ENCODE measurements at places on chromosomes 4 and X.

GRCh38 chrX:31629195-31629594 is 557.4 kb upstream of the FTHL17 start:
- no peak for DNase-seq

- DNase-seq = no peak
Observed at GRCh38 chr4:151021637-151022334, 6.7 kb upstream of the LRBA start.

DNA sequence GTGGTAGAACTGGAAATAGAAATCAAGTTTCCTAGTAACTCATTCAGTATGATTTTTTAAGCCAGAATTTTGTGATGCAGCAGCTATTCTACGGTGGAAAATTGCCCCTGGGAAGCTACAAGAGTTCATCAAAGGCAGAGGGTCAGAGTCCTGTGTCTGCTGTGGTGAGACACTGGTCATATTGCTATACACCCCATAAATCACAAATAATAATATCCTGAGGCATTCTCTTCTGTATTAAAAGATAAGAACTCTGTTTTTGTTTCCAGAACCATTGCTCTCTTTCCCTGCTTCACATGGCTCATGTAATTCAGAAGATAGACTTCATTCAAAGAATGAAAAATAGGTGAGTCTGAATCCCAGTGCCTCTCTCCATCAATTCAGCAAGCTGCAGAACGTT is 188.8 kb upstream of the NOCT start:
- no peak for DNase-seq

DNA sequence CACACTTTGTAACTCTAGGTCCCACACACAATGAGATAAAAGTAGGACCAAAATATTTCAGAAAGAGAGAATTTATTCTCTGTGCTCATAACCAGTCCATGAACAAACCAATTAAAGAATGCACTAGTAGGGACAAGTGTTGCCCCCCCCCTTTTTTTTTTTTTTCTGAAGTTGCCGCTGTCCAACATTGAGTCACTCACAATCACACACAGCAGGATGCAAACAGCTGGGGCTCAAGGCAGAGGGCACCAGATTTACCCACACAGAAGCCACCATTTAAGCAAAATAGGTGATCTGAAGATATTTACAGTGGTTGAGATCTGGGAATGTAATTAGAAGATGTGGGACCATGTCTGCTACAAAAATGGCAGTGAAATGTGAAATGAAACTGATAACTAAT is 850.9 kb upstream of the SLIT2 start:
- no peak for DNase-seq

DNA sequence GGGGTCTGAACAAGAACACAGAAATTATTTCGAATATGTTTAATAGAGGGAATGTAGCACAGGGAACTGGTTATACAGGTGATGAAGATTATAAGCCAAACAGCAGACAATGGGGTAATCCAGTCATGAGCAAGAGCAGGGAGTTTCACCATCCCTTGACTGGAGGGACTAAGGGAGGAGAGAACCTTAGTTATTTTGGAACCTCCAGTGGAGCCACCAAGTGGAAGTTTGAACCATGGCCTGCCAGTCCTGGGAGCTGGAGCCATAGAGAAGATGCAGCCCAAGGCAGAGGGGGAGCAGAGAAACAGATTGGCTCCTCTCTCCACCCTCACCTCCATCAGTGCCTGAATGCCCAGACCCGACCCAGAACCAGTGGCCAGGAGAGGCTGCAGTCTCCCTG is 264.6 kb upstream of the RASGEF1B start:
- DNase-seq = no peak

- no peak for DNase-seq
Observed at GRCh38 chr4:77877771-77878565, 15.3 kb downstream of the MRPL1 start.

DNA sequence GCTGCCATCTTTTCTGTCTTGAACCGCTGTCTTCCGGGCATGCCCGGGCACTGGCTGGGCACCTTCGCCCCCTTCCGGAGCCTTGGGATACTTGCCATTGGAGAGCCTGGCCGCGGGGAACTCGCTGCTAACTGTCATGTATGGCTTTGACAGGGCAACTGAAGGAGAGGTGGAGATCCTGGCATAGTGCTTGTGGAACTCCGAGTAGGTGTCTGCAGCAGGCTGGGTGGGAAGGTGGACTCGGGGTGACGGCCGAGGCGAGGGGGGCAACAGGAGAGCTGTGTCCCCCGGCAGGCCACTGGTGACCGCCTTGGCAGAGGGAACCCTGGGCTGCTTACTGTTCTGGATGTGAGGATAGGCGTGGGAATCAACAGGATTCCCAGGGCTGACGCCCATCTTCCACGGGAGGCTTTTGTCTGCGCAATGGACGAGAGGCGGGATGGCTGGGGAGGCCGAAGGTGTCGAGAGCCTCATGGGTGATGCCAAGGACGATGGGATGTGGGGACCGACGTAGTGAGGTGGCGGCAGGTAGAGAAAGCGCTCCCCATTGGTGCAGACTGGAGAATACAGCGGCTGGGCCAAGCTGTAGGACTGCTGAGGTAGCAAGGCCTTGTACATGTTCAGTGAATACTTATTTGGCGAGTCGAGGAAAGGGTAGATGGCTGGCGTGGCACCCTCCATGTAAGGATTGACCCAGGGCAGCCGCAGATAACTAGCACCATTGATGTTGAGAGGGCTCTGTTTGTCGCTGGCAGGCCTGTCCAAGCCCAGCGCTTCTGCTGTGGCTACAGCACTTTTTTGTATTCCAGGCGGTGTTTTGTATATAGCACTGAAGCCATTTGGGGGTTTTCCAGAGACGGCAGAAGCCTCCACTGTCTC is 23.4 kb downstream of the BCOR start:
- no peak for DNase-seq

DNA sequence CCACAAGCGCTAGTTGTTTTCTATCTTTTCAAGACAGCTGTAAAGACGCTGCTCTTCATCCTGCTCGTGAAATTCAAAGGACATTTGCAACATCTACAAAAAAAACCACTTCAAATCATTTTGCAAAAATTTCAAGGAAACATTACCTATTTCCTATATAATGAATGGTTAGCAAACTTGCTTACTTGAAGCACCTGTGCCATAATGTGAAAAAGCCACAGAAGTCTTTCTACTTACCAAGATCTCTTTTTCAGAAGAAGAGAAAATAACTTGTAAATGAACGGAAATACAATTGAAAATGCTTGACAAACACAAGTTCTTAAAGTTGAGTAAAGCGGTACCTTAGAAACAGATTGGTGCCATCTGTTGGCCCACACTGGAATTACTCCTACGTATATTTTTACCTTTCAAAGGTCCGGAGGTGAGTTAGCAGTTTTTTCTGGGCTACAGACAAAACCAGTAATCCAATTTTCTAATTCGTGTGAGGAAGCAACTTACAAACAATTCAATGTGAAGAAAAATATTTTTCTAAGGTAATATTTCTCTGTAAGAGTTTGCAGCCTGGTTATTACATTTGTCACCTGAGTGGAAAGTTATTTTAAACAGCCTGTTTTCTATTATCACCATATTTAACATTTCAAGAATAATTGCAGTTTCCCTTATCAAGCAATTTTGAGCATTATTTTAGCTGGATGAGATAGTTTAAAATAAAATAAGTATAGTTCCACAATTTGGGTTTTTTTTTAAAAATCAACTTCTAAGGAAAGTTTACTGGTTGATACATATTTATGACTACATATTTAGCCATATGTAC is at the start of gene TLR6:
Gene TLR6 (minus strand): TSS at position 294 of the 814 bp plus-strand sequence. CDS start 27,344 bp downstream, outside the sequence.
- DNase-seq = no peak

DNA sequence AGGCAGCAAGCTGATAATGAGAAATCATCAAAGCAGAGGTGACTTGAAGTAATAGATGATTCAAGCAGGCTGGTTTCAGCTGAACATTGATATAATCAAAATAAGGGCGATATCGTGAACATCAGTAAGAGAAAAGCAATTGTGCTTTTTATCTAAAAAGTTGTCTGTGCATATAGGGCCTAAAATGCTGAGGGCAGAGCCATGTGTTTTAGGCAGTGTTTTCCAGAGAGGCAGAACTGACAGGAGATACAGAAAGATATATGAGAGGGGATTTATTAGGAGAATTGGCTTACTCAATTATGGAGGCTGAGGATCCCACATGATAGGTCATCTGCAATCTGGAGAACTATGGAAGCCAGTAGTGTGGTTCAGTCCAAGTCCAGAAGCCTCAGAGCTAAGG is 136.5 kb upstream of the NPY2R start:
- DNase-seq = no peak

- DNase-seq = no peak
Observed at GRCh38 chr4:118869808-118870342, 18.8 kb upstream of the SYNPO2 start.

GRCh38 chr4:150045410-150045809 is 32.8 kb upstream of the DCLK2 start:
- DNase-seq = no peak

DNA sequence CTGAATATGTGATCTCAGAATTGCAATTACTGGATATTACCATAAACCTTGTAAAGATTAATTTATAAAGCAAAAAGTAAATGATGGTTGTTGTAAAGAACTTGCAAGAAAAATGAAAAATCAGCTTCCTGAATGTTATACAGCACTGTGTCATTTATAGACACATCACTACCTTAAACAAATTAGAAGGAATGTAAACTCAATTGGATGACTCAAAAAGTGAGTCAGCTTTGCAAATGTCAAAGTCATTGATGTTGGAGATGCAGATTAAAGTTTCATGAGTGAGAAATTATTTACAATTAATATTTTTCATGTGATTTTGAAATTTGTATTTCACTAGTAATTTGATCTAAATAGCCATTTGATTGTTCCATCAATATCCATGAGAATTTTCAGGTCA is 193.2 kb downstream of the RAPGEF2 start:
- no peak for DNase-seq

- DNase-seq = no peak
Observed at GRCh38 chr4:20577702-20578101, 122.6 kb upstream of the PACRGL start.

DNA sequence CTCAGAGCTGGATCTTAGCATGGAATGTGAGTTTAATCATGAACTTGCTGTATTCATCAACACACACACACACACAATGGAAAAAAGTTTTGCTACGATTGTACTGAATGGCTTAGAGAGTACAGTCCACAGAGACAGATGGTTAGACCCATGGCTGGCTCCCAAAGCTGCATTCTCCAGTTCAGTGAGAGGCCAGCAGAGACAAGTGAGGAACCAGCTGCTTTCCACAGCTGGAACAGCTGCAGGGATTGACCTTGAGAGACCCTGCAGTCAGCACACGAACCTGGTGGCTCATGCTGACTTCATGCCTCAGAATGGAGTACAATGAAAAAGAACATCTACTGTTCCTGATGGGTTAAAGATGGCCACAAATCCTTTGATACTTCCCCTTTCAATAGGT is 94.5 kb downstream of the DHX15 start:
- DNase-seq = peak; percentile 24

DNA sequence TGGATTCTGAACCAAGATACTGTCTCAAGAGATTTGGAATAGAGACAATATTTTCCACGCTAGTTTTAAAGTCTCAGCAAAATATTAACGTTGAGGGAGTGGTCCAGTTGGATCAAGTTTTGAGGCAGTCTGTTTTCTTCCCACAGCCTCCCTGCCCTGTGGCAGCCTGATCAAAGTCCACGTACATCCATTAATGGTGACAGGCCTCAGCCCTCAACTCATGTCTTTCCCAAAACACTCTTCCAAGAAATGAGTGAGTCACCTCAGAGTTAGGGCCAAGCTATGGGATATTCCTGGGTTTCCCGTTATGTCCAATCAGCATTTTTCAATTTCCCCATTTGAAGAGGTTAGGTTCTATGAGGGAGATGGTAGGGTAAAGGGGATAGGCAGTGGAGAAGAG is 28.5 kb downstream of the EGFL6 start:
- DNase-seq = no peak

- DNase-seq = no peak
Observed at GRCh38 chr4:112451104-112451503, 64.9 kb downstream of the NEUROG2 start.

DNA sequence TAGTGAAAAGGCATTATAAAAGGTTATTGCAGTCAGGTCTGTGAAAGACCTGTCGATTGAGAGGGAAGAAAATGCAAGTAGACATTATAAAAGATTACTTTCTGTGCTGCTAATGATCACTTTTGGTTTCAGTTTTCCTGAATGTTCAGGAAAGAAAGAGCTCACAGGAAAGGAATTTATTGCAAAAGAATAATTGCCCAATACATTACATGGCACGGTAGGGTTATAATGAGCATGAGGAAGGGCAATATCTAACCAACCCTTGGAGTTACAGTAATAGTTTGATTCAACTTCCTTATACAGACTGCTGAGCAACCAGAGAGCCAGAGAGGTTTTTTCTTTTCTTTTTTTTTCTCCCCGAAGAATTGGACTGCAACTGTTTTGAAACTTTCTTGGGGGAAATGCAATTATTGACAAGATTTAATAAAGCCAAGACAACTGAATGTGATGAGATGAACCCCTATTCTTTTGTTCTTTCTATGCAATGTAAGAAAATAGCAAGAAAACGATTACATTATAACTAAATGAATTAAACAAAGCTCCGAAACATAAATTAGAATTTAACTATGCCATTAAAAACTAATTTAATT is 247.0 kb downstream of the C4orf33 start:
- DNase-seq = no peak

DNA sequence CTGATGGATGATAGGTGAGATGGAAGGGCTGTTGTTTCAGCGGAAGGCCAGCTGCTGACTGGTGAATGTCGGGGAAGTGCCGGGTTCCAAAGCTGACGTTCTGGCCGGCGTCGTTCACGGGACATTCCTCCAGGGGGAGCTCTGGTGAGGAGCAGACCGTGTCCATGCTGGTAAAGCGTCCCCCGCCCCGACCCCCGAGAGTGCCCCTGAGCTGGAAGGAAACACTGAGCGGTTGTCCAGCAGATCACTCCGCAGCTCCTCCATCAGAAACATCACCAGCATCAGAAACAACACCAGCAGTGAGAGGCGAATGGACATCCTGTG is 18.6 kb upstream of the ADRA2C start:
- DNase-seq = no peak

DNA sequence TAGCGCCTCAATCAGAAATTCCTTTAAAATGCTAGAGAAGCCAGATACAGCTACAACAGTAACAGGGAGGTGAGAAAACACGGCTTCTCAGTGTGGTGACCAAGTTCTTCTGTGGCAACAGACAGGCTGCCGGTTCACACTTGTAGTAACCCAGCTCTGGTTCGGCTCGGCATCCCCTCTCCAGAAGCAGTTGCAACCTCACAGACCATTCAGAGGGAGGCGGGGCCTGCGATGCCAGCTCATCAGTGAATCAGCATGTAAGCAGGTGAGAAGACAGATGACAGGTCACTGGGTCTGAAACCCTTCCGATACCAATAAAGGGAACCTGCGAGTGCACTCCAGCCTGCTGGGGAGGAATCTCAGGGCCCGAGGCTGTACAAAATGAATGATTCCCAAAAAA is 251.0 kb downstream of the KCNIP4 start:
- DNase-seq = no peak

All from psoas muscle (tissue), 8 donors.